GM12864 (cell line): ENCODE measurements at places on chromosomes 5 and 9.

DNA sequence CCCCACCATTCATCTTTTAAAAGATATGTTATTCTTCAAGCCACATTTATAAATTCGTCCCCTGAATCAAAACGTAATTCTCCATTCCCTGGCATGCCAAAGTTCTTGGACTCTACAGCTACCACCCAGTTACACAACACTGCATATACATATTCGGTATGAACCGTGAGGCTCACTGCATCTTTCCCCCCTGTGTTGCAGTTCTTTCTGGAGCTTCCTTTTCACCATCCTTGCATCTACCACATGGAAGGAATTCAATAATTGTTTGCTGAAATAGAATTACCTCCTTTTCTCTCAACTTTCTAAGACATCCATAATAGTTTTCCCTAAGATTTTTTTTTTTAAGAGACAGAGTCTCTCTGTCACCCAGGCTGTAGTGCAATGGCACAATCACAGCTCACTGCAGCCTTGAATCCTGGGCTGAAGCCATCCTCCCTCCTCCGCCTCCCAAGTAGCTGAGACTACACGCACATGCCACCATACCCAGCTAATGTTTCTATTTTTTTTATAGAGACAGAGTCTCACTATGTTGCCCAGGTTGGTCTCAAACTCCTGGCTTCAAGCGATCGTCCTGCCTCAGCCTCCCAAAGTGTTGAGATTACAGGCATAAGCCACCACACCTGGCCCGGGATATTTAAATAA, 3.3 kb downstream of the LPAR1 start:
- DNase-seq: no peak

DNA sequence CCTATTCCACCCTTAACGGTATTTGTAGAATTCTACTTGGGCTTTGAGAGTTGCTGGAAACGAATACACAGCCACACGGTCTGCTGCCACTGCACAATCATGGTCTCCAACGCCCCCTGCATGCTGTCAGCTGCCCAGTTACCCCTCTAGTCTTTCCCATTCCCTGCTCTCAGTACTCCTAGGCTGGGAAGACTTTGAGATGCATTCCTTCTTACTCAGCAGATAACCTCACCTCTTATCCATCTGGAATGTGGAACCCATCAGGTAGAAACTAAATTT, 92.8 kb downstream of the ANKH start:
- DNase-seq: no peak

DNA sequence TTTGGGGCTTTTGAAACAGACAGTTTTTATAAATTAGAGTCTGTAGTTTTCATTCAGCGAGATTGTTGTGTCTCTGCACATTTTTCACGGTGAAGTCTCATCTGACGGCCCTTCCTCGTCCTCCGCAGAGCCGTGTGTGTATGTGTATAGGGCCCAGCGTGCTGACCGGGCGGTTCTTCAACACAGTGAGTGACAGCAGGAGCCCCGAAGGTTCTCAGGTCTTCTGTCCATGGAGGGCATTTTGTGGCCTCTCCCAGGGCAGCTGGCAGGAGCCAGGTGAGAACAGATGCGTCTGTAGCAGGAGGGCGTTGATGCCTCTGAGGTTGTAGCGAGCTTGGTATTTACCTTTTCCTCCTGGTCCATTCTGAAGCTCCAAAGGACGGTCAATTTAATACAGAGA, 116.0 kb upstream of the LPCAT1 start:
- no peak for DNase-seq

DNA sequence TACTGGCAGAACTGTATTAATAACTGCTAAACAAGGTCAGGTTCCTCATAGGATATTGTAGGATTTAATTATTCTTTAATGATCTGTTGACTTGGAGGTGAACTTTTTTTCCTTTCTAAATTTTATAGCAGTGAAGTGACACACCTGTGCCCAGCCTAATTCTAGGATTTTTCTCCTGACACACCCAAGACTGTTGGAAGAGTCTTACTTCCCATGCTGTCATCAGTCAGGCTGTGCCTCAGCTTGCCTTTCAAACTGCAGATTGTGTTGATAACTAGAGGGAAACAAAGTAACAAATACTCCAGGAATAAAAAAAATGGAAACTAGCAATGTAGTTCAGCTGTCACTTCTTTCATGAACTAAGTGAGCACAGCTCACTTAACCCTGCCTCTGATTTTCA, 22.0 kb downstream of the OTULIN start:
- no peak for DNase-seq

- DNase-seq: no peak
These were observed 2.8 kb downstream of the RXRA start for GRCh38 chr9:134328841-134329575.

DNA sequence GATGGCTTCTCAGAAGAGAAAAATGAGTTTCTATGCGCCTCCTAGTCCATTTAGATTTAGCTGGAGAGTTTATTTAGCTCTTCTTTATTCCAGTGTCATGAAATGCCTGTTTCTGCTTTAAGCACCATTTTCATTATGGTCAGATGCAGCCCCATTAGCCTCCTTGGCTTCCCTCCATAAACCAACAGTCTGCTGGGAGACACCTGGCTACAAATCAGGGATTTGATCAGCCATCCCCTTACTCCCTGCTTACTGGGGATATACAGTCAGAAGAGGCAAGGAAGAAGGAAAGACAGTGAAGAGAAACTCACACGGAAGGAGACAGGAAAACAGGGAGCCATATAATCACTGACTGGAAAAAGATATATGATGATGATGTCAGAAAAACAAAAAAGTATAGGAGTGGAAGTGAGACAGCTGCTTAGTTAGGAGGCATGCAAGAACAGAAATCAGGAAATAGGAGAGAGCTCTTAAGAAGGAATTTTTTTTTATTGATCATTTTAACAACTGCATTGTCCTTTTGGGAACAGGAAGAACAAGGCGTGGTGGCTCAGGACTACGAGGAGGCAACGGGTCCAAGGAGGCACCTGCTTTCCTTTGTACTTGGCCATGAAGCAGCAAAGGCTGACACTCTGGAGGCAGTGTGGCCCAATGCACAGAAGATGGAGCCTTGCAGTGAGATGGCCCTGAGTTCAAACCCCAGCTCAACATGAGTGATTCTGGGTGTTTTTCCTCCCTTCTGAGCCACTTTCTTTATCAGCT, 56.1 kb downstream of the MED27 start:
- DNase-seq: no peak

- no peak for DNase-seq
These were observed 41.6 kb downstream of the TRIO start for GRCh38 chr5:14184725-14185124.

DNA sequence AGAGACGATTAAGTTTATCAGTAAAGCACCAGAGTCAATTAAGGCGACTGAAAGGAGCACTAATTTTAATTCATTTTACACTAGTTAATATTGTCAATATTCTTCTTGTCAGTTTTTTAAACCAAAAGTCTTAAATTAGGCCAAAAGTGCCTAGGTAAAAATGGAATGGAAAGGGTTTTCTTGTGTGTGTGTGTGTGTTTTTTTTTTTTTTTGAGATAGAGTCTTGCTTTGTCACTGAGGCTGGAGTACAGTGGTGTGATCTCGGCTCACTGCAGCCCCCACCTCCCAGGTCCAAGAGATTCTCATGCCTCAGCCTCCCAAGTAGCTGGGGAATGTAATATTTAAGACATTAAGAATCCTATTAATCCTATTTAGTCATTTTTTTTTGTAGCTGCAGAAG, 3.1 kb upstream of the APC start:
- DNase-seq: no peak

GRCh38 chr9:2072752-2073405, 57.7 kb downstream of the SMARCA2 start:
- no peak for DNase-seq

DNA sequence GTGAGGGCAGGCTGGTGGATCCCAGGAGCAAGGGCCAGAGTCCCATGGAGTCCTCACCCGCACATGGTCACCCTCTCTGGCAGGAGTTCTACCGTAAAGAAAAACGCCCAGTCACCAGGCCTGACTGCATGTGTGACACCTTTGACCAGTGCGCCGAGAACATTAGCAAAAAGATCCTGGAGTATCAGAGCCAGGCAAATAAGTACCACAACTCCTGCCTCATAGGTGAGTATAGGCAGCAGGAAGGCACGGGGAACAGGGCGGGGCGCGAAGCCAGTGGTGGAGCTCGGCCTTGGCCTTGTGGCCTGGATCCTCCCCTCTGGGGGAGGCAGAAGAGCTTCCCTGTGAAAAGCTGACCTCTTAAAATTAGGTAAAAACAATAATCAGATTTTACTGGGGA, 45.4 kb upstream of the TDRD7 start:
- DNase-seq: no peak

GRCh38 chr9:35134920-35135319, 19.3 kb upstream of the ATOSB start:
- no peak for DNase-seq

DNA sequence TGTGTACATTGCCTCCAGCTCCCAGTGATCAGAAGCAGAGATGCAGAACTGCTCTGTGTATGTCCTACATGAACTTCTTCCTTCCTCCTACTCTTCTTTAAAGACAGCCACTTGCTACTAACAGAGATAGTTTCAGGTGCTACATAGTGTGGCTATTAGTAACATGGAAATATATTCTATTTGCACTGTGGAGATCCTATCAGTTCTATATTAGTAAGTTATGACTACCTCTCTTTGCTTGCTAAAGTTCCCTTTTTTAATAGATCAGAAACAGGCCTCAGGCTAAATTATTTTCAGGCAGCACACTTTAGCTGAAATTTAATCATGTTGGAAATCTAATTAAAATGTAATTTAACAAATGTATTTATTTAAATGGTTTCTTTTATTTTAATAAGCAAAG, 64.4 kb upstream of the TNFSF8 start:
- DNase-seq: no peak

- DNase-seq: no peak
These were observed 74.1 kb downstream of the HMHB1 start for GRCh38 chr5:143886096-143886495.

- no peak for DNase-seq
These were observed 6.1 kb downstream of the PRRX2 start for GRCh38 chr9:129671519-129671918.

GRCh38 chr5:22889720-22890119, 36.6 kb upstream of the CDH12 start:
- DNase-seq: no peak

DNA sequence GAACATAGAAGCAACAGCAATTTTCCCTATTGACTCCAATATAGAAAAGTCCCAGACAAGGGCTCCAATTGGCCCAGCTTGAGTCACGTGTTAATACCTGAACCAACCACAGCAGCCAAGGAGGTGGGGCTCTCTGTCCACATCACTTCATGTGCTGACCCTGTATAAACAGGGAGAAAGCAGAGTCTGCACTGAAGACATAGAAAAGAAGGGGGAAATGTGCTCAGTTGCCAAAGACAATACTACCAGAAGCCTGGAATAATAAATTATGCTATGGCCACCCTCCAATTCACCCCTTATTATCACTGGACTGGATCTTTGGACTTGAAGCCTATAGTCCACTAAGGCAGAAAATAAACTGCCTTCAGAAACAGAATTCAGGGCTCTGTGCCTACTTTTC, 275.4 kb downstream of the EPB41L4A start:
- no peak for DNase-seq

- no peak for DNase-seq
These were observed 329.6 kb downstream of the ADAMTS6 start for GRCh38 chr5:65152131-65152530.

GRCh38 chr9:6655036-6655435, 9.5 kb upstream of the GLDC start:
- DNase-seq: peak; percentile 84

DNA sequence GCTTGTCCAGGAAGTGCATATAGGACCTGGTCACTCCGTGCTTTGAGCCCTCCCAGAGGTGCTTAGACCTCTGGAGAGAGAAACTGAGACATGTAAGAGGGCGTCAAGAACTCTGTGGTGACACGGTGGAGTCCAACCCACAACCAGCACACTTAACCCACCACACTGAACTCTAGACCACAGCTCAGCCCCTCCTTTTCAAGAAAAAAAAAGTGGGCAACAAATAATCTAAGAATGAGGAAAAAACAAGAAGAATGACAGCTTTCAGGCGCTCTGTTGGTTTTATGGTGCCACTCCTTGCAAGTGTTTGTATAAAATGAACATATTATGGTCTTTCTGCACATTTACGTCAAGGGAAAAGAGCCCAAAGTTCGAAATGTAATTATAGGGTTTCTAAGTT, 50.2 kb upstream of the SNAPC3 start:
- no peak for DNase-seq

DNA sequence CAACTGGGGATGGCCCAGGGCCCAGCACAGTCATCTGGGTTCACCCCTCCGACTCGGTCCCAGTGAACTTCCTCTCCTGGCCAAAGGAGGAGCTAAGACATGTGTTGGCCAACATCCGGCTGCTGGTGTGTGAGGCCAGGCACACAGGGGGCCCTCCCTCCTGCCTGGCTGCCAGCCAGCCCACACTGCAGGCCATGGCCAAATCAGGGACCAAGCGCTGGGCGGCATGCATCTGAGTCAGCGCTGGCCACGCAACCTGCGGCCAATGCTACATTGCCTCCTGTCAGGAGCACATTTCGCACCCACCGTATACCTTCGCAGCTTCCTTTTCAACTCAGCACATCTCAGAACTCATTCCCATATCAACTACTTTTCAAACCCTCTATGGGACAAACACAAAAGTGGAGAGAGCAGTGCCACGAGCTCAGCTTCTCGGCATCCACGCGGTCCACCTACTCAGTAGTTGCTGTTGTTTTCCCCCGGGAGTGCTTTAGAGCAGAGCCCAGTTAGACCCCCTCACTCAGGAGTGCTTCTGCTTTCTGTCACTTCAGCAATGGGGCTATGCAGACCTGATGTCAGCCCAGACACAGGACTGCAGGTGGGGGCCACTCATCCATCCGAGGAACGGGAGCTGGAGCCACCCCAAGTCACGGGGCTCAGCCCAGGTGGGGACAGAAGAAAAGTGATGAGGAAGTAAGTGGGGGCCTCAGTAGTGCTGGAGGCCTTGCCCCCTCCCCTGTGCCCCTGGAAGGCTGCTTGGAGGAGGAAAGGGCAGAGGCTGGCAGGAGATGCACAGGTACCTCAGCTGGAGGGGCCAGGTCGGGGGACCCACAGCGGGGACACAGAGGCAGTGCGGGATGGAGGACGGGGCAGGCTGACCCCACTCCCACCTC, 13.9 kb downstream of the NINJ1 start:
- no peak for DNase-seq

GRCh38 chr5:1726956-1727355, 72.7 kb downstream of the MRPL36 start:
- DNase-seq: no peak

DNA sequence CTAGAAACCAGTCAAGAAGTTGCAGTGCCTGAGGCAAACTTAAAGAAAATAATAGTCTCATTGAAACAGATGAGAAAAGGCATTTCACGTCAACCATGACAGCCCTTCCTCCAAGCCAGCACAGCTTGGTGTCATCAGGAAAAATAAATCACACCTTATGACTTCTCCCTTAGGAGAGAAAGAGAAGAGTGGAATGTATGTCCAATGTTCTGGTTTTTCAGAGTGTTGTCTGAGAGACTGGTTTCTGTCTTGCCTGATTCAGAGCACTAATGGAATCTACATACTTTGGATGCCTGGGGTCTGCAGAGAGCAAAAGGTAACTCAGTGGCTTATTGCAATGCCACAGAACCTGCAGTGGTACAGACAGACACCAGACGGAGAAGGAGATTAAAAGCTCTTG, 105.5 kb upstream of the PDE4D start:
- no peak for DNase-seq
